ENCODE measurements at places on chromosomes 6 and 20.
A peak's percentile ranks its signal among the peaks of the same experiment; 100 is the strongest.

DNA sequence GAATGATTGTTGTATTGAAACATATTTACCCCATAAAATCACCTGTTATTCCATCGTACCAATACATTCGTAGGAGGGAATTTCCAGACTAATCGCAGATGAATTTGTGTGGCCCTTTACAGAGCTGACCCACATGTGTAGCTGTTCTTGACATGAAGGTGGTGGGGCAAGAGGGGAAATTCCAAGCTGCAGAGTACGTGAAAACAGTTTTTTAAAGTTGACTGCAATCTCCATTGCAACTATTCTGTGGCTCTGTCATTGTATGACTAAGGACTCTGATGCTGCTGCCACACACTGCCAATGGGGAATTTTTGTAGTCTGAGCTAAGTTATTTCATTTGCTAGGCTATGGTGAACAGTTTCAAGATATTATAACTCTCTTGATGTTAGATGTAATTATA is 46.4 kb upstream of the ADTRP start:
- DNase-seq = no peak

DNA sequence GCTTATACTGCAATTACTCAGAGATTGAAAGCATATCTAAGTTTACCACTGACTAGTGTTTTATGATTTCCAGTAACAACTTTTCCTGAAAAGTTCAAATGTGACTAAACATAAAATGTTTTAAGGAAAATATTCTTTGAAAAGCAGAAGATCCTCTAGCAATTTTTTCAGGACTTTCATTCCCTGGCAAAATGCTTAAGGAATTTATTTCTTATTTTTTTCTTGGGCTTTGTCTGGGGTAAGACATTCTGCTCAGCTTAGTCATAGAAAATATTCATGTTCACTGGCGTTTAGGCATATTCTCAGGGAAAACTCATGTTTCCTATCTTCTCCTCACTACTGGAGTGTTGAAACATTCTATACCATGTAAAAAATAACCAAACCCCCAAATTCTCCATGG is 235.3 kb upstream of the CEP162 start:
- no peak for DNase-seq

DNA sequence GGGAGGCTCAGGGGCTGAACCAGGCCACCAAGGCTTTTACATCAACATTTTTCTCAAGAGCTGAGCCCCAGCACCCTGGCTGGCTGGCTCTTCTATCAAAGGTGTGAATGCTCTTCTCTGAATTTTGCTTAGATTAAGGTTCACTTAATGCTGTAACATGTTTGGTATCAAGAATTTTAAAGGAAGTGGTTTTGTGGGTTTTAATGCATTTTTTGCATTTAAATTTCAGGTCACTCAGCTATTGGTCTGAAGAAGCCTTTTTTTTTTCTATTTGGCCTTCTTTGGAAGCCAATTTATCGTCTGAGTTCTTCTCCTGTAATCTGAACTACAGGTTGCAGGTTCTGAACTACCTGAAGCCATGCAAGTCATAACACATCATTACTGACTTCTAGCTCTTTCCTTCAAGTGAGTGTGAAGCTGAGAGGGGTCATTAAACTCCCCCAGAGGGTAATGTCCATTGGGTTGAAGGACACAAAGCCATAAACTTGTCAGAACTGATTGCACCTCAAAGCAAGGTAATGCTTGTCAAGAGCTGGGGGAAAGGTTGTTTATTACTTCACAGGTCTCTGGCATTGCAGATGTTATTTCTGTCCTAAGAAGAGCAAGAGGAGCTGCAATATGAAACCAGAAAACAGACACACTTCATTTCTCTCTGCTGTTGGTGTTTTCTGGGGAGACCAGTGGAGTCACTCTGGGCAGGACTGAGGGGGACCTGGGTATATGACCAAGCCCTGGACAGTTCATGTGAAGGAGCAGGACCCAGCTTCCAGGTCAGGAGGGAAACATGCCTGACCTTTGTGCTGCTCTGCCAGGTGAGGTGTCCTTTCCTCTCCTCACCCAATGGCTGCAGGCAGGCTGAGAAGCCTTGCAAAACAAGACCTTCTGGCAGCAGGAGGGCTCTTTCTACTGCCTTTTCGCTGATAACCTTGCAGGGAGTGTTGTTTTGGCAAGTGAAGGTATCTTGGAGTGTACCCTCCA is 26.1 kb upstream of the NEDD9 start:
- DNase-seq = peak; percentile 44

DNA sequence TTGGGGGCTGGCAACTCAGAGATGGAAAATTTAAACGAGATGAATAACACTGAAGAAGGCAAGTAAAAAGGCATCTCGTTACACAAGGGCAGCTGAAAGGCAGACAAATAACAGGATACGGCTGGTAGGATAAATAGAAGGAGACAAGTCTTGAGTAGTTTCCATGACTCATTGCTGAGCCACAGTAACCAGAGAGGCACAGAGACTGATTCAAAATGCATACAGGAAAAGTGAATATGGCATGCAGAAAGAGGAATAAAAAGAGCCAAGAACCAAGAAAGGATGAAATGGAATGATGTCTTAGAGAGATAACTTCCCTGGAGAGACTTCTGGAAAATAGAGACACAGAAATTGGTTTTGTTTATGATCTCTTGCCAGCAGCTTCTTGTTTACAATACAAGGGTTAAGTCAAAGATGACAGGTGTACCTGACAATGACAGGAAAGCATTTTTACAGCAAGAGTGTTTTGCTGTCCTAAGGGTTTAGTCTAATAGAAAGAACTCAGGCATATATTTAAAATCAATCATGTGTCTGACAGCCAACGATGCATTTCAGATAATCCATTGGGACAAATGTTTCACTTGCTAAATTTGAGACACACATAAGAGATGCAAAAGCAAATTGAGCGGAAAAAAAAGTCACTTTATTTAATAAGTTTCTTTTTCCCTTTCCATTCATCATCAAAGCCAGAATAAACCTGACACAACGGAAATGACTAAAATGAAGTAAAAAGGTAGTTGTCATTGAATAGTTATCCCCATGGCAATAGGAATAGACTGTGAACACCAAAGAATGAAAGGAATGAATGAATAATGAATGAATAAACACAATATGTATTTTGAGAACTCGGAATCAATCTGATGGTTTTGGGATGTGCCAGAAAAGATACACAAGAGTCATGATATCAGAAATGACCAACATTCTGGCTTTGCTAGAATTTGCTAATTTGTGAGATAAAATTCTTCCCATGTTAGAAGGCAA is 68.0 kb upstream of the KCNQ5 start:
- no peak for DNase-seq

GRCh38 chr6:159084493-159085091 is 39.8 kb upstream of the TAGAP start:
- no peak for DNase-seq

GRCh38 chr20:4018023-4018748 is 2.8 kb upstream of the RNF24 start:
- DNase-seq = no peak

DNA sequence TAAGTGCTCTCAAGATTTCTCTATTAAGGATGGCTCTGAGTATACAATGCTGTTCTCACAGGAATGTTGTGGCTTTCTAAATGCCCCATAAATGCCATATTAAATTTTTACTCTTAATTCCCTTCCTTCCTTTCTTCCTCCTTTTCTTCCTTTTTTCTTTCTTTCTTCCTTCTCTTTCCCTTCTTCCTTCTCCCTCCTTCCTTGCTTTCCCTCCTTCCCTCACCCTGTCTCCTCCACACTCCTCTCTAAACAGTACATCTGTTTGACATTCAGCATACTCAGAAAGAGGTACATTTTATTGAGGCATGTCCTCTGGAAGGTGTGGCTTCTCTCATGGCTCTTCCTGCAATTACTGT is 433 bp upstream of the SLC17A1 start:
- no peak for DNase-seq

DNA sequence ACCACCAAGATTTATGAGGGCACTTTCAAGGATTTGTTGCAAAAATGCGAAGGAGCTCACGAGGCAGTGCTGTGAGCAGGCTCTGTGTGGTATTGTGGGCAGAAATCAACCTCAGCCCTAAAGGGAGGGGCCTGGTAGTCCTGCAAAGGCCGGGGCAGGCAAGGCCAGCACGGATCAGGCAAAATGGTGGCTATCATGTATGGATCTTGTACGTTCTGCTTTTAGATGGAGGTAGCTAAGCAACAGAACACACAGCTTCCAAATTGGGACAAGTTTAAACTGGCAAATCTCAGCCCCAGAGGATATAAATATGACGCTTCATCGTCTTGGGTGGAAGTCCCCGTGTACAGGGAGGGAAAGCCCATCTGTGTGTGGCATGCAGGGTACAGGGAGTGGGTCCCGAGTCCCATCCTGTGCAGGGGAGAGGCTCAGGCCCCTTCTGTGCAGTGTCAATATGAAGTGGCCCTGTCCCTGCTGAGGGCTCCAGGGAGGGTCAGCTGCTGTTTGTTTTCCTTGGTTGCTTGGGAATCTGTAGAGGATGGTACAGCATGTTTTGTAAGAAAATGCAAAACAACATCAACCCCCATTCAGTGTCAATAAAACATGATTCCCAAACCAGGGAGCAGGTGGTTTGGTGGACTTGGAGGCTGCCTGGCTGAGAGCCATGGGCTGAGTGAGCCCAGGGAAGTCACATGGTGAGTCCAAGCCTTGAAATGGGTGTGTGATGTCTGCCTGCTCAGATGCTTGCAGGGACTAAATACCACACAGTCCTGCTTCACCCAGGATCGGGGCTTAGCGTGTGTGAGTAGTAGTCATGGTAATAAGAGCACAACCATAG is 113.0 kb downstream of the SYCP2 start:
- DNase-seq = no peak

- no peak for DNase-seq
Measured at GRCh38 chr20:13878566-13878965, 93.7 kb downstream of the NDUFAF5 start.

GRCh38 chr6:53465732-53466131 is 79.2 kb downstream of the GCLC start:
- no peak for DNase-seq

- no peak for DNase-seq
Measured at GRCh38 chr6:101018157-101018556, 137.0 kb upstream of the ASCC3 start.

DNA sequence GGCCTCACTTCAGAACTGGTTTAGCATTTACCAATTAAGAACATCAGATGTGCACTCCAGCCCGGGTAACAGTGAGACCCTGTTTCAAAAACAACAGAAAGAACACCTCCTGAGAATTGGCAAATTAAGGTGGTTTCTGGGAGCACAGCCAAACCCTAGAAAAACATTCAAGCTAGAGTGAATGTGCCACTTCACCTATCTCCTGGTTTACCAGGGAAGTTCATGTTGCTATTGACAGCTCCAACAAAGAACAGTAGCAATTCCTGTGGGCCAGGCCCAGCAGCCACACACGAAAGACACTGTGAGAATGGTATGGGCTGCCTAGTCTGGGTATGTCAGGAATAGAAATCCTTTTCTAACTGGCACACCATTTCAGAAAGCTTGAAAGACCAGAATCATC is 4.9 kb downstream of the POLR1C start:
- DNase-seq = no peak

GRCh38 chr20:272718-273117 is 15.2 kb downstream of the DEFB132 start:
- no peak for DNase-seq

DNA sequence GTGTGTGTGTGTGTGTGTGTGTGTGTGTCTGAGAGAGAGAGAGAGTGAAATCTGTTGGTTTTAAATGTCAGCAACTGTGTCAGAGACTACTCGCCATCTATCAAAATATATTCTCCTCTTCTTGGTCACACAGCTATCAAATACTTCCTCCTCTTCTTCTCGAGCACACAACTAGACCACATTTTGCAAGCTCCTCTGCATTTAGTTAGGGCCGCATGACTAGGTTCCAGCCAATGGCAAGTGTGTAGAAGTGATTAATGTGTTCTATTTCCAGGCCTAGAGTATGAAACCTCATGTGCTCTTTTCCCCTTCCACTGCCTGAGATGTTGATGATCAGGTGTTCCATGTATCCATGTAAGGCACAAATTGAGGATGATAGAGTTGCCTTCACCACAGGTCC is 278.5 kb upstream of the MARCKS start:
- DNase-seq = no peak

GRCh38 chr6:51349857-51350256 is 531.2 kb downstream of the TFAP2B start:
- no peak for DNase-seq

DNA sequence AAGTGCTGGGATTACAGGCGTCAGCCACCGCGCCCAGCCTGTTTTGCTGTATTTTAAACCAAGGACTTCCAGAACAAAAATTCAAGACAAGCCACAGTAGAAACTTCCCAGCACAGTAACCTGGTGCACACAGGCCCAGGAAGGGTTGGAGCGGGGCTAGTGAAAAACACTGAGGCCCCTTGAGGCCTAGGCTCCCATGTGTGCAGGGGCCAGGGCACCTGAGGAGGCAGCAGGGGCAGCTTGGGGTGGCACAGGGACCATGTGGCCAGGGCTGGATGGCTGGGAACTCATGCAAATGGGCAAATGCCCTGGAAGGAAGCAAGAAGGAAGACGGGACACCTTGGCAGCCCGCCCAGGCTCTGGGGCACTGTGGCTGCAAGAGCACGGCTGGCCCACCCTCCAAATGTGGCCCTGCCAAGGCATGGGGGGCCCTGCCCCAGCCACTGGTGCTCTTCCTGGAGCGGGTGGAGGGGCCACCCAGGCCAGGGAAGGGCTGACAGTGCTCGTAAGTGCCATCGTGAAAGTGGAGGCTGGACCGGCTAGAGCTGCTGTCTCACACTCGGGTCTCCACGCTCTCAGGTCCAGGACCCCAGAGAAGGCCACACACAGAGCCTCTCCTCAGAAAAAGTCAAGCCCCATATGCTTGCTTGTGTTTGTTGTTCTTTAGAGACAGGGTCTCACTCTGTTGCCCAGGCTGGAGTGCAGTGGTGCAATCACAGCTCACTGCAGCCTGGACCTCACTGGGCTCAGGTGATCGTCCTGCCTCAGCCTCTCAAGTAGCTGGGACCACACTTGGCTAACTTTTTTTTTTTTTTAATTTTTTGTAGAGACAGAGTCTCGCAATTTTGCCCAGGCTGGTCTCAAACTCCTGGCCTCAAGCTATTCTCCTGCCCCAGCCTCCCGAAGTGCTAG is 10.3 kb downstream of the SLC2A4RG start:
- no peak for DNase-seq

GRCh38 chr6:116511424-116512110 is at the start of gene CALHM5:
Gene CALHM5 (plus strand): TSS chr6:116511639. CDS start chr6:116511697, 58 bp downstream.
- DNase-seq = no peak

GRCh38 chr6:25166955-25167748 is 112.0 kb upstream of the CARMIL1 start:
- no peak for DNase-seq

DNA sequence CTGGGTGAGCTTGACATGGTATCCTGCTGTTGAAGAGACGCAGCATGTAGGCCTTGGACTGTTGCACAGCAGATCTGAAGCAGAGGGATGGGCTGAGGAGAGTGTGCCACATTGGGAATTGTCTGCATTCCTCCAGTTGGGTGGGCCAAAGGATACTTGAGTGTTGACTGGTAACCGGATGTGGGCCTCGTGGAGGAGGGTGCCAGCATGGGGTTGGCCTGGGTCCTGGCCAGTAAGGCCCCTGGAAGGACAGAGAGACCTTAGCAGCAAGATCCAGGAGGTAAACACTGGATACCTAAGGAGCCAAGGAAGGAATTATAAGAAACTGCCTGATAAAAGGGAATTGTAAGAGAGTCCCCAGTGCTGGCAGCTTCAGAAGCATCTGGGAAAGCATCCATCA is 76.9 kb downstream of the FIG4 start:
- DNase-seq = no peak

Data from activated effector memory CD4-positive, alpha-beta T cell treated with Interleukin-2 at 50 U/mL for 16 hours (primary cell).